Panc1 (cell line): ENCODE measurements at places on chromosomes 5 and 9. TPM values are rescaled to one million over a fixed set of nuclear protein-coding genes. Genes with fewer than 3 reads are reported as not detected.

DNA sequence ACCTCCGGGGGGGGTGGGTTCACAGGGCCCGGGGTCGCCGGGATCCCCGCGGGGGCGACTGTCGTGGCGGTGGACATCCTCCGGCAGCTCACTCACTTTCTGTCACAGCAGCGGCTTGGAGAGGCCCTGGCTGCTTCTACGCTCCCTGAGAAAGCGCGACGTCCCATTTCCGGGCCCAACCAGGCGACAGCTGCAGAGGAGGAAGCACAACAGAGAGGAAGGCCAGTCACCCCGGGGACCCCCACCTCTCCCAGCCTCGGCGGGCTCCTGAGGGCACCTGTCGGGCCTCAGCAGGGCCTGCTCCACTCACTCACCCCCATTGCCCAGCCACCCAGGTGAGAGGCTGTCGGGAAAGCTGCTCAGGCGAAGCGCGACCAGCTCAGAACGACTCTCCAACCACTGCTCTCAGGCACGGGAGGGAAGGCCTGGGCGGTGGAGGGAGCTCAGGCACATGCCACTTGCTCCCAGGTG, 14.4 kb downstream of the BRD3 start:
- H3K27ac ChIP-seq, result no peak overlapping the region
- no peaks in the 10 kb centered on the region for H3K27me3 ChIP-seq
- H3K4me3 ChIP-seq, result no peak overlapping the region
- no peak for DNase-seq
- peaks cover 2% of the 10 kb centered on the region; the same call in 1 of the 2 replicates for H3K4me1 ChIP-seq

DNA sequence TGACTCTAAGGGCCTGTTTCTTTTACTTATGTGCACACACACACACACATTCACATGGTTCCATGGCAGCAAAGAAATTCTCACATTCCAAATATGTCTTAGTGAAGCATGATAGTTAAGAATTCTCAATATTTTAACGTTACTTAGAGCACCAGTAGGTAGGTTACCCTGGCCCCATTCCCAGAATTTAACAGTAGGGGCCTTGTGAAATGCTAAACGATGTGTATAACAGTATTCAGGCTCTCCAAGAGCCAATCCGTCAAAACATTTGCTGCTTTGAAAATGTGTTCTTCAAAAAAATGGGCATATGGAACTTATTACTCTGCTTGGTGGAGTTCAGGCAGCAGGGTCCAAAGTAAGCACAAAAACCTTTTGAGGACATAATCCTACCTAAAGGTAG, 93.7 kb upstream of the DAB2 start:
- no peak overlapping the region for H3K4me3 ChIP-seq
- H3K27me3 ChIP-seq, result no peaks in the 10 kb centered on the region
- no peaks in the 10 kb centered on the region for H3K4me1 ChIP-seq
- DNase-seq, result no peak
- H3K27ac ChIP-seq, result no peak overlapping the region

- DNase-seq, result no peak
- H3K36me3 ChIP-seq, result no peaks in the 10 kb centered on the region
Observed at GRCh38 chr5:76542887-76543690, 80.1 kb downstream of the F2RL2 start.

Gene SCGB3A2
- total RNA-seq, result 0.39 TPM

DNA sequence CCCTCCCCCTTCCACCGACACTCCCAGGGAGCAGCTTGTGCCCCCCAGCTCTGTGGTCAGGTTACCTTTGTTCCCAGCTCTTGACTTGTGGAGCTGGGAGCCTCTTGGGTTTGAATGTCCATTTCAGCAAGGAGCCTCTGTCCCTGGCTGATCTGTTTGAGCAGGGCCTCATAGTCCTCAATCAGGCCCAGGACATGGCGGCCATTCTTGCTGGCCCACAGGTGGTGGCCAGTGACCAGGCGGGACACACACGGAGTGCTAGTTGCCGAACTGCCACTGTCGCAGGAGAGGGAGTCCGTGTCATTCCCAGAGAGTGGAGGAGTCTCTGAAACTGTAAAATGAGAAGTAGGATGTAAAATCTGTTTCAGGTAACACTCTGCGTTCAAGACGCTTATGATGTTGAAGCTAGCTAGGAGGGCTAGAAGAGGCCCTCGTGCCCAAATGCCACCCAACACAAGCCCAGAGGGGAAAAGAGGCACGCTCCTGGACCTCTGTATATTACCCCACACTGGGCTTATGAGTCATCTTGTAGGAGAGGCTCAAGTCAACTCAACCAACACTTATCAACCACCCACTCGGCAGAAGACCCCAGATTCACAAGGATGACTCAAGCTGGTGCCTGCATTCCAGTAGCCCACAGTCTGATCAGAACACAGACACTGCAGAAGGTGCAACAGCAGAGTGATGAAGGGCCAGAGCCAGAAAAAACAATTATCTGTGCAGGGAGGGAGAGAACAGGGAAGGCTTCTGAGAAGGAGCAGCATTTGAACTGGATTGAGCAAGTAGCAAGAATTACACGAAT, 177.0 kb downstream of the CDK5RAP2 start:
- no peaks in the 10 kb centered on the region for H3K27me3 ChIP-seq
- no peak overlapping the region for H3K27ac ChIP-seq
- H3K36me3 ChIP-seq, result peaks cover 2% of the 10 kb centered on the region; the same call in 1 of the 2 replicates
- H3K4me1 ChIP-seq, result no peaks in the 10 kb centered on the region

Gene MUSK
- total RNA-seq, result not detected

DNA sequence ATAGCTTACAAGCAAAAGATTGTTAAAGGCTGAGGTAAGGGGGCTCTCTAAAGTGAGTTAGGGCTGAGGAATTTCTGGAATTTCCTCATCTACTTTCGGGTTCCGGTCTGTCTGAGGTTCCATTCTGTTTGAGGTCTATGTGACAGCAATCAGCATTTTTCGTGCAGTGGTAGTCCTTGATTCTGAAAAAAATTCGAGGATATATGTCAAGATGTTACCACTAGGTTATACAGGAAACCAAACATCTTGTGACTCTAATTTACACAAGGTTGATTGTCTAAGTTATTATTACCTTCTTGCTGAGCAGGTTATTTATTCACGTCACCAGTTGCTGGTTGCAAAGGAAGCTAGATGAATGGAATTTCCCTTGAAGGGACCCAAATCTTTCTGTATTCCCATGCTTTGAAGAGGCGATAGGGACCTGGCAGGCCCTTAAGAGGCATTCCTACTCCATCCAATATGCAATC, 35.2 kb downstream of the RLN2 start:
- H3K27me3 ChIP-seq, result no peaks in the 10 kb centered on the region
- H3K36me3 ChIP-seq, result no peaks in the 10 kb centered on the region
- no peak overlapping the region for H3K27ac ChIP-seq
- DNase-seq, result no peak
- no peak overlapping the region for H3K4me3 ChIP-seq

DNA sequence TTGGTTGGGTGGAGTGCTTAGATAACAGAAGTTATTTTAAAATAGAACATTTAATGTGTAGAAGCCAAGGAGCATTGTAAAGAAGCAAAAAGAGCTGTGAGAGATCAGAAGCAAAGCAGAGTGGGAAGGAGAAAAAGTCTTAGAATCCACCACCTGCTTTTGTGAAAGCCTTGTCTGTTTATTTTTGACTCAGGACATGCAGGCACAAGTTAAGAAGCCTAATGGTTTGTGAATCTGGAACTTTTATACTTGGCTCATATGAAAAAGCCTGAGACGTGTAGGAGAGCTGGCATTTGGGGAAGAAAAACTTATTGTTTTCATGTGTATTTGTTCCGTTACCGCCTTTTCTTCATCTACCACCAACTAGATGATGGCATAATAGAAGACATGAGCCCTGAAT, 38.5 kb upstream of the ITGA2 start:
- H3K27me3 ChIP-seq, result no peaks in the 10 kb centered on the region
- H3K36me3 ChIP-seq, result no peaks in the 10 kb centered on the region
- H3K4me3 ChIP-seq, result no peak overlapping the region
- no peak overlapping the region for H3K27ac ChIP-seq
- H3K4me1 ChIP-seq, result 0 out of 2 replicates have a peak, but pooled peaks cover 7% of the 10 kb centered on the region

Gene MAP1B
- 82.3 TPM for total RNA-seq

GRCh38 chr5:153490118-153491037, at the start of gene GRIA1:
Gene GRIA1, plus strand, starts transcription at chr5:153490670.
- H3K4me1 ChIP-seq, result no peaks in the 10 kb centered on the region
- no peaks in the 10 kb centered on the region for H3K36me3 ChIP-seq
- H3K4me3 ChIP-seq, result no peak within 1 kb of the TSS
- H3K27me3 ChIP-seq, result peaks cover 2% of the 10 kb centered on the region; the same call in 1 of the 2 replicates
